ENCODE measurements at places on chromosomes 12 and 14.

- no peak for DNase-seq
Measured at GRCh38 chr14:97224016-97224415, 426.8 kb downstream of the VRK1 start.

GRCh38 chr14:85519661-85520305 lies 10.2 kb upstream of the FLRT2 start:
- no peak for DNase-seq

DNA sequence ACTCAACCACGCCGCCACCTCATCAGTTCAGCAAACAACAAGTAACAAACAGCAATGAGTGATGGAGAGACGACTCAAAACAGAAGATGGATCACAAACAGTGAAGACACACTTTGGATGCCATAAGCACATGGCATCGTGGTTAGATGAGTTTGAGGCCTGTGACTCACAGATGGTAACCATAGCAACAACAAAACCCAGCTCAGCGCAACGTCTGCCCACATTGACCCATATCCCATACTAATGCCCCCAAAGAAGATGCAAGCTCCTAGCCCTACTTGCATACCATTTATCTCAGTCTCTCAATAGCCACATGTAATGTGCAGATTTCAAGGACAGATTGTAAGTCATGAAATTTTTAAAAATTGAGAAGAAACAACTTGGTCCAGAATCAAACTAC lies 1322.3 kb upstream of the TMEM132C start:
- DNase-seq, result no peak

DNA sequence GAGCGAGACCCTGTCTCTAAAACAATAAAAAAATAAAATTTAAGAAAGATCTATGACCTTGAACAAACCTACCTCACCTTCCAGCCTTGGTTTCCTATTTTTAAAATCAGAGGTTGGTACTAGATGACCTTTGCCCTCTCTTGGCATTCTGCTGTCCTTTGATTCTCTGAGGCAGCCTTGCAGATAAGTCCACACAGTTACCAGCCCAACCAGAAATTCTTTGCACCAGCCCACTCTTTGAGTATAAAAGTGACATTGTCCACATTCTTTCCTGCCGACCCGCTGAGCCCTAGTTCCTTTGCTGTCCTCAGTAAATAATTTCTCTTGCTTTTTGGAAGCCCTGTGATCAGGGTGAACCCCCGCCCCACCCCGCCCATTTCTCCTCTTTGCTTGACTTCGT lies 150.4 kb downstream of the PHETA1 start:
- DNase-seq, result peak; percentile 53

GRCh38 chr12:68310370-68310769 lies 21.8 kb downstream of the MDM1 start:
- DNase-seq, result no peak

DNA sequence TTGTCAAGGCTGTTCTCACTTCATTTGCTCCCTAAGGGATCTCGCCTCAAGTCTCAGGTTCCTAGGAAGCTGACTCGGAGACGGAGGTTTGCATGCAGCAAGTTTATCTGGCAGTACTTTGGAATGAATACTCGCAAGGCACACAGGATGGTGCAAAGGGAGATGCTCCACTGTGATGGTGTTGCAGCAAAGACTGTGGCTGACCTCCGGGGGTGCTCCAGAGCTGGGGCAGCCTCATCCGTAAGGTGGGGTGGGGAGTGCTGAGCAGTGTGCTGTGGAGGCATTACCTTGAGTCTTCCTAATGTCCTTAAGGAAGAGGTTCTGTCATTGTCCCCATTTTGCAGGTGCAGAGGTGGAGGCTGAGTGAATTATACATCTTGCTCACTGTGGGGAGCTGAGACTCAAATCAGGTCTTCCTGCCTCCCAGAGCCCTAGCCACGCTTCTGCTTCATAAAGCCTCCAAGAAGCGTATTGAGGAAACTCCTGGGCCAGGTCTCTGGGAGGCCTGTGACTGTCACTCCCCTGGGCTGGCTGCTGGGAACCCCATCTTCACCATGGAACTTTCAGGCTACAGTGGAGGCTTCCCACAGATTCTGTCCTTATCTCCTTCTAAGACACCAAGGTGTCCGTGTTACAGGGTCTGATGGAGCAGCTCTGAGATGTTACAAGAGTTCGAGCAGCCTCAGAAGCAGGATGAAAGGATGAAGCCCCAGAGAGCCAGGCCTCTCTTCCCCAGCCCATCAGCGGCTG lies 39.5 kb downstream of the GALNT16 start:
- DNase-seq, result peak; percentile 71

DNA sequence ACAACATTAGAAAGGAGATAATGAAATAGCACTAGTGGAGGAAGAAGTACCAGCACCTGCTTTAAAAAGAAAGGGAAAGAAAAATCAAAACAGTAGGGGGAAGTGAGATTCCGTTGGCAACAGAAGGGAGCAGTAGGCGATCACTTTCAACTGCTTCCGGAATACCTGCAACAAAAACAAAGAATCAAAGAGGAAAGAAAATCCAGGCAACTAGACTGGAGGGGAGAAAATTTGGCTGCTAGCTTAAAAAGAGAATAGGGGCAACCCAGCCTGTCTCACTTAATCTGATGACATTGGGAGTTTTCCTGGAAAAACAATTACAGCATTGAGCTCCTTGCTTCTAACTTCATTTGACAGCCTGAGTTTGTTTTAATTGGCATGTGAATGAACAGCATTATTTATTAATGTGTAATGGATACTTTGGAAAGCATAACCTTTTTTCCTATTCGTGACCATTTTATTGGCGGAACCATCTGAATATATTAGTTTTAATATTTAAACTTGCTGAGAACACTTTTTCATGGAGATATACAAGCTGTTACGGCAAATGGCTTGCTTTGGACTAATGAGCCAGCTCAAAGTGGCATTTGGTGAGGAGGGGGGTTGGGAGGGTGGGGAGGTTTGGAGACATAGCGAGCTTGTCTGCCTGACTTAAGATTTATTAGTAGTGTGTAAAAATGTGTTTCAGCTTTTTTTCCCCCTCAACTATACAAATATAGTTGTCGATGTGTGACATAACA lies 2.5 kb upstream of the DACT1 start:
- DNase-seq, result peak; percentile 67

GRCh38 chr14:95464514-95464913 lies 51.9 kb downstream of the SYNE3 start:
- no peak for DNase-seq

- no peak for DNase-seq
Measured at GRCh38 chr14:22547948-22548750, 40.9 kb downstream of the DAD1 start.

- peak; percentile 31 for DNase-seq
Measured at GRCh38 chr12:93192878-93193277, 184.8 kb upstream of the NUDT4 start.

- DNase-seq, result no peak
Measured at GRCh38 chr12:52145228-52146088, 46.4 kb downstream of the KRT80 start.

- no peak for DNase-seq
Measured at GRCh38 chr12:51335931-51336330, 10.5 kb downstream of the CELA1 start.

DNA sequence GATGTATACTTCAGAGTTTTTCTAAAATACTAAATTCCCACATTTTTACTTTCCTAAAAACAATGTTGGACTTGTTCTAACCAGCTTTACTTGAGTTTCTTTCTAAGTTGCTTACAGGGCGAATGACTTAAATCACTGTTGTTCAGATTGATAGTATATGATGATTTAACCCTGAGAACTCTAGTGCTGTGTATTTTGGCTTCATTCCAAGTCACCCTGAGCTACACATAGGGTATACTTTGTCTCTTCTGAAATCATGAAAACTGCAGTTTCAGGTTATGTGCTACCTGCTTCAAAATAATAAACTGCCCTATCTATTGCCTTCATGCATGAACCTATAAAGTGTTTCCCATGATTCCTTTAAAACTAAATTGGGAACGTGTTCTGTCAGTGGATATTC lies 162.5 kb upstream of the PDE3A start:
- DNase-seq, result no peak

DNA sequence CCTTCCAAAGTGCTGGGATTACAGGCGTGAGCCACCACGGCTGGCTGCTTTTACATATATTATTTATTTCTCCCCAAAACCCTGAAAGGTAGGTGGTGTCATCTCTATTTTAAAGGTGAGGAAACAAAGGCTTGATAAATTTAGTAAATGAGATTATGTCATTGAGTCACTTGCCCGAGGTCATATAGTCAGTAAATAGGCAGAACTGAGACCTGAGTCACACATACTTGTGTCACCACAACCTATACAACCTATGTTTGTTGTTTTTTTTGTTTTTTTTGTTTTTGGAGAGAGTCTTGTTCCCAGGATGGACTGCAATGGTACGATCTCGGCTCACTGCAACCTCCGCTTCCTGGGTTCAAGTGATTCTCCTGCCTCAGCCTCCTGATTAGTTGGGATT lies 12.8 kb downstream of the TSFM start:
- no peak for DNase-seq

DNA sequence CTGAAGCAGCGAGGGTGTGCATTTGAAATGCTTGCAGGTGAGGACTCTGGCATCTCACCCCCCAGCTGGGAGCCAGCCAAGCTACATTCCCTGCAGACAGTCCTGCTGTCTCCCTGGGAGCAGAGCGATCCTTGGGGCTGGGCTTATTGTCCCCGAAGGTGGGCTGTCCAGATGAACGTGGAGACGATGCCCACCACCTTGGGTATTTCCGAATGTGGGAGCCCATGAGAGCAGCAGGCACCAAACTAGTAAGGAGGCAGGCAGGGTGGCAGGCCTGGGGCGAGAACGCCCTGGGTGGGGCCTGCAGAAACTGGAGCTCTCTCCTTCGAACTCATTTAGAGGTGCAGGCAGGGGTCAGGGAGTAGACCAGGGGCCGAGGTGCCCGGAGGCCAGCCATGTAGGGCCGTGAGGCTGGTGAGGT lies 18.5 kb downstream of the ZBTB42 start:
- no peak for DNase-seq

DNA sequence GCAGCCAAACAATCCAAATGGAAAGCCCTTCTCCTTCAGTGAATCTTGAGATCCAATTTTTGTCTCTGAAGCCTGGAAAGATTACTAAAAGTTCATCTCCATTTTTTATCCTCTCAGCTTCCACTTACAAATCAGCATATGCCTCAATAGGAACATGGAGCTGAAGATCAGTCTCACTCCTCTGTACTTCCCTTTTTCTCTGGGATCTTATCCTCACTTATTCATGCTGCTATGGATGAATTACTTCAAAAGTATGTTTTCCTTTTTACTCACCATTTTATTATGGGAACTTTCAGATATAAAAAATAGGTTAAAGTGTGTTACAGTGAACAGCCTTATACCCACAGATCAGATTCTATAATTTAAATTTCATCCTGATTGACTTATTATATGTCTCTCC lies 14.4 kb upstream of the NTF3 start:
- no peak for DNase-seq

DNA sequence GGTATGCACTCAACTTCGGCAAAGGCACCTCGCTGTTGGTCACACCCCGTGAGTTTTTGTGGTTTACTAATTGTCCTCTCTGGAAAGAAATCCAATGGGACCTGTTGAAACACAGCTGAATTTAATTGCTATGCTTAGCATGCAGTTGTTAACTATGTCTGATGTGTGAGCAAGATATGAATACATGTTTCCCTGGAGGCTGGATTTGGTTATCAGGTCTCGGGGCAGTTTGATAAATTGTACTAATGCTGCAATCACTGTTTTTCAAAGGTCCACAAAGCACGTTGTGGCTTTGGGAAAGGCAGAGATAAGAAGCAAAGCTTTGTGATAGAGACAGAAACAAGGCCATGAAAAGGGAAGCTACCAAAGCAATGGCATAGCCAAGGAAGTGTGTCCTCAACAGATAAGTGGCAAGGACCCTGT lies 91.3 kb downstream of the DAD1 start:
- DNase-seq, result no peak

GRCh38 chr12:57370072-57370471 lies 60.8 kb downstream of the R3HDM2 start:
- DNase-seq, result no peak

DNA sequence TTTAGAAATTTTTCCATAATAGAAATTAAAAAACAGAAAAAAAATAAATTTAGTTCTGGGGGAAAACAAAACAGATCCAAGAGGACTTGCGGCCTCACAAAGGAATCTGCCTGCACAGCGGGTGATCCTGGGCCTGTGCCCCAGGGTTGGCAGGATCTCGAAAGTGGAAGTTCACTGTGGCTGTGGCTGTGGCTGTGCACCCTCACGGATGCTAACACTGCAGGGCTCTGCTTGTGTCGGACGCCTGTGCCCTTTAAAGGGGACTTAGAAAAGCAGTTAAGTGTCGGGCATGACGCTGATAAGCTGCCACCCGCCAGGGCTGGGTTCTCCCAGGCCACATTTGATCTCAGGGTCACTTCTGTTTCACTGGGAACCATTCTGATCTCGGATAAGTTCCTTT lies 209.1 kb downstream of the TTC7B start:
- DNase-seq, result no peak

DNA sequence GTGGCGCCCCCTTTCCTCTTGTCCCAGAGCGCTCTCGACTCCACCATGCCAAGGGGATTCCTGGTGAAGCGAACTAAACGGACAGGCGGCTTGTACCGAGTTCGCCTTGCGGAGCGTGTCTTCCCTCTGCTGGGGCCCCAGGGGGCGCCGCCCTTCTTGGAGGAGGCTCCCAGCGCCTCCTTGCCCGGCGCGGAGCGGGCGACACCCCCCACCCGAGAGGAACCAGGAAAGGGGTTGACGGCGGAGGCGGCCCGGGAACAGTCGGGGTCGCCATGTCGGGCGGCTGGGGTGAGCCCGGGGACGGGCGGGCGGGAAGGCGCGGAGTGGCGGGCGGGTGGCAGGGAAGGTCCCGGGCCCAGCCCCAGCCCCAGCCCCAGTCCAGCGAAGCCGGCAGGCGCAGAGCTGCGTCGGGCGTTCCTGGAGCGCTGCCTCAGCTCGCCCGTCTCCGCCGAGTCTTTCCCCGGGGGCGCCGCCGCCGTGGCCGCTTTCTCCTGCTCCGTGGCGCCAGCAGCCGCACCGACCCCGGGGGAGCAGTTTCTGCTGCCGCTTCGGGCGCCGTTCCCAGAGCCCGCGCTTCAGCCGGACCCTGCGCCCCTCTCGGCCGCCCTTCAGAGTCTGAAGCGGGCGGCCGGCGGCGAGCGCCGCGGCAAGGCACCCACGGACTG lies 376 bp downstream of the INSM2 start:
- DNase-seq, result peak; percentile 18

- DNase-seq, result no peak
Measured at GRCh38 chr14:84420221-84420620, 1109.7 kb upstream of the FLRT2 start.

- no peak for DNase-seq
Measured at GRCh38 chr14:67738740-67739504, 37.2 kb downstream of the RDH12 start.

DNA sequence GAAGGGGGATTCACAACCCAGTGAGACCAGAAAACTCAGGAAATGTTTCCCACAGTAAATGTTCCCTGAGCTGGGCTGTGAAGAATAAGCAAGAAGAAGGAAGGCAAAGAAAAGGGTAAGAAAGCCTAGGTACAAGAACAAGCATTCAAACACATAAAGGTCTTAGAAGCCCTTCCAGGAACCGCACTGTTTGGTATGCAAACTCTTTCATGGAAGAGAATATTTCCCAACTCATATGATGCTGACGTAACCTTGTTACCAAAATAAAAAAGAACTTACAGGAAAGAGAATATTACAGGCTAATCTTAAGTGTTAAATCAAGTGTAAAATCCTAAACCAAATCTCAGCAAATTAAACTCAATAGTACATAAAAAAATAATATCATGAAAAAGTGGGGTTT lies 23.6 kb downstream of the MED6 start:
- no peak for DNase-seq
